Stimulated activated CD8-positive, alpha-beta memory T cell treated with anti-CD3 and anti-CD28 coated beads, Interleukin-12 subunit alpha, Interleukin-12 subunit beta, amount 100 ng/mL, for 4 hours (primary cell): ENCODE measurements at places on chromosomes 1 and 21.

DNA sequence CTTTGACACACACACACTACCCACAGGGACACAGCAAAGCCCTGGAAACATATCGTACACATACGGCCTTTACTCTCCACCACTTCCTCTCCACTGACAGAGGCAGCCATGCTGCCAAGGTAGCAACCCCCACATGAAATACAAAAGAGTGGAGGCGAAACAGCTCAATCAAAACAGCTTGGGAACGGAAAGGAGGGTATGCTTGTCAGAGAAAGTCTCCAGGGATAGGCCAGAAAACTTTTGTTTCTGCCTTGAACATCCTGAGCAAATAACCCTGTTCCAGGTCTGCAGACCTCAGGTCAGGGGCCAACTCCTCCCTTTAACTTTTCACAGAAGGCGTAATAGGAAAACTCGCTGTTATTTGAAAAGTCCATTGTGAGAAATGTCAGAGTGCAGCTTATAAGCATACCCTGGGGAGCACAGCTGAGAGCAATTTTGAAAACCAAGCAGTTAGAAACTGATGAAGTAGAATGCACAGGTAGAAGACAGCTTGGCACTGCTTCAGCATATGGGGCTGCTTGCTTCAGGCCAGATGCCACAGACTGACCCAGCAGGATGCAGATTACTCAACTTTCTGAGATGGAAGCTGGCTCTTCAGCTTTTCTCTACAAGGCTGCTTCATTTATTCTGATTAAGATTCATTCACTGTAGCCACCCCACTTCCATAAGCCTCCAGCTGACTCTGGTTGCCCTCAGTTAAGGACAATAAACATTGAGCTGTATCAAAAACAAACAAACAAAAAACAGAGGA, 18.0 kb downstream of the KIAA0319L start:
- no peak for DNase-seq

DNA sequence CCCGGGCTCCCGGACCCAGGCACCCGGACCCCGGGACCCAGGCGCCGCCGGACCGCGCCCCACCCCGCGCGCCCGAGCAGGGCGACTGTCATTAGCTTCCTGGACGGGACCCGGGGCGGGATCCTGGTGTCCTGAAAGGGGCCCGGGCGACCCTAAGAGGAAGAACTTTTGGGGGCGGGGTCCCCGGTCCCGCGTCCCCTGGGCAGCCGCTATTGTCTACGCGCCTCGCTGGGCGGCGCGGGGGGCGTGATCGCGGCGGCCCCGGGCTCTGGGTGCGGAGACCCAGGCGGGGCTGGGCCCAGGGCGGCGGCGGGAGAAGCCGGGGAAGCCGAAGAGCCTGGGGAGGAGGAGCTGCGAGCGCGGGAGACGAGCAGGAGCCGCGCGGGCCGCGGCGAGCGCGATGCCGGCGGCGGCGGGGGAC, 465 bp downstream of the HUNK start:
- no peak for DNase-seq

DNA sequence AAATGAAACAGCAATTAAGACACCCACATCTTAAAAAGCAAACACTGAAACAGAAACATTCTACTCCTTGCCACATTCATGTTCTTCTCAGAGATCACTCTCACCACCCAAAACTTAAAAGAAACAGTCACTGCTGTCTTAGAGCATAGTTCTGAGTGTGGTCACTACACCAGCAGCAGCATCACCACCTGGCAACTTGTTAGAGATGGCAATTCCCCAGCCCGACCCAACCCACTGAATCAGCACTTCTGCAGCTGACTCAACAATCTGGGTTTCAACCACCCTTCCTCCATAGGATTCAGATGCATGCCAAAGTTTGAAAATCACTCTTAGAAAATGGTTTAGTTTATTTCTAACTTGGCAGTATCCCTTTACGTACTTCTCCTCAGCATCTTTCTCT, 126.1 kb downstream of the CDC42BPA start:
- no peak for DNase-seq

GRCh38 chr1:54409156-54410142, 3.3 kb upstream of the SSBP3 start:
- DNase-seq: no peak

DNA sequence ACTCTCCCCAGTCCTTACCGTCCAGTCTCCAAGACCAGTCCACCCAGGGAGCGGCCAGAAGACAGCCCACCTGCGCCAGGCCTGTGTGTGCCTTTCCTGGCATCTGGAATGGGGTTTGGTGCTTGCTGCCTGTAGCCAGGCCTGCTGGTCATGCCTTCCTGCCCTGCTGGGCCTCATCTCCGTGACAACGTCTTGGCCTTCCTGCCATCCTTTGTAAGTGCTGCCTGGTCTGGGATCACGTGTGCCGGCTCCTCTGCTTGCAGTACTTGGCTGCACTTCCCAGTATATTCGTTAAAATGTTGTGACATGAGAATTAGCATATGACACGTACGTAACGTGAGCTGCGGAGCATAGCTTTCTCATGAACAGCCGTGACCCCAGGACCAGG, 145.3 kb upstream of the COL6A1 start:
- DNase-seq: no peak

DNA sequence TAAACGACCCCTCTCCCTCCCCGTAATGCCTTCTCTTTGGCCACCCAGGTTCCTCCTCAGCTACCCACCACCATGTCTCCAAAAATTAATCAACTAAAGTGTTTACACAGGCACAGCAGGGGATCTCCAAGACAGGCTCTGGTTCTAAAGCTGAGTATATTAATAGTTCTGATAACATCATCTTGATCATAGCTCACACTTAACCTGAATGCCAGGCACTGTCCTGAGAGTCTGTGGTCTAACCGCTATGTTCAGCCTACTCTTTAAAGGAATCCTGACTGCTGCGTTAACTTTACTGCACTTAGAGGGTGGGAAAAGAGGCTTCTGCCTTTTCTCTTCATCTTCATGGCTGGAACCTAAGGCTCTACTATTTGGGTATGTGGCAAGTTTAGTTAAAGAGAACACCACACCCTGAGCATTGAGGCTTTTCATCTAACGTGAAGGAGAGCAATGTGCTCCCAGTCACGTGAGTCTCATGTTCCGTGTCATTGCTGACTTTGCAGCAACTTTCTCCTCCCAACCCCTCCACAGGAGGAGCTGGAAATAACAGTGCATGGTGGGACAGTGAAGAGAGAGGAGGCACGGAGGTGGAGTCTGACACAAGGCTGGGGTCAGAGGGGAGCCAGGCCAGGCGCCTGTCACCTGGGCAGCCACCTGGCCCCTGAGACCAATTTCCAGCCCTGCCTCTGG, 86.4 kb downstream of the FAM78B start:
- DNase-seq: no peak

DNA sequence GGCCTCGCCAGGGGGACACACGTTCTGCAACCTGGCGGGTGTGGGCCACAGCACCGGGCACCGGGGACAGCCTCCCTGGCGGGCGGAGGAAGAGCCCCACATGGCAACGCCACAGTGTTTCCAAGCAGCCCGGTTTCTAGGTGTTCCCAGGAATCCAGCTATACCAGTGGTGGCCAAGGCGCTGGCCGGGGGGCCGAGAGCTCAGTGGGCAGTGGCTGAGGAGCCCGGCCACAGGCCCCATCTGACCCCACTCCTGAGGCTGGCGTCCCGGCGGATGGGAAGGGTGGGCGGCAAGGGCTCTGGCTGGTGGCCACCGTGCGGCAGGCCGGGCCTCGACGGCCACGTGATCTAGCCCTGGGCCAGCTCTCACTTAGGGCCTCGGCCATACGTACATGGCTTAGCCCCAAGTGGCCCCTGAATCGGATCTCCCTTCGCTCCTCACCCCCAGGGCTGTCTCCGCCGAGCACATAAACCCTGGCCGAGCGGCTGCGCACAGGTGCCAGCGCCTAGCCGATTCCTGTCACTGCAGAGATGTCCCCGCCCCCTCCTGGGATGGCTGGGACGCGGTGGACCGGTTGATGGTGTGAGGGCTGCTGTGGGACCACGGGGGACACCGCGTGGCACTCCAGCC, 68.7 kb downstream of the MORN1 start:
- no peak for DNase-seq

DNA sequence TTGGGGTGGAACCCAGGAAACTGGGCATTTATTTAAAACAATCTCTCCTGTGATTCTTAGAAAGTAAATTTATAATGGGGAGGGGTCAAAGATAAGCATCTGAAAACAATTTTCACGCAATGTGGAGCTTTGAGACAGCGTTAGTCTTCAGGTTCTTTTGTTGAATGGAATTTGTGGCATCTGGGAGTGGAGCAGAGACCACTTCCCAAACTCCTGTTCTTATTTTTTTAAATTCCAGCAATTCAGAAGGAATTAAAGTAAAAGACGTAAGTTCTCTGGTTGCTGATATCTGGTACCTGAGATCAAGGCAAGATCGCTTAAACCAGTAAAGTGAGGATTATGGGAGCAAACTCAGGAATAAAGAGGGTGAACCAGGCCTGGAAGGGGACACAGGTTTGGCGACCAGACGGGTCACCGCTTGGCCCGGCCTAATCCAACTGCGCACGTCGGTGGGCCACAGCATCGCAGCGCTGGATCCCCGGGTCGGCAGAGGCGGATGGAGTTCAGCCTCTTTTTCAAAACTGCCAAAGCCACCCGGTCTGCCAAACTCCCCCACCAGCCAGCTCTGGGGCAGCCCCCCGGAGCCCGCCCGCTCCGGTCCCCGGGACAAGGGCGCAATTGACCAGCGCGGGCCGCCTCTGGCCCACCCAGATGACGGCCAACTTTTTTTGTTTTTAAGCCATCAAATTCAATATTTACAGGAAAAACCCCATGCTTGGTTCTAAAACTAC, 754 bp upstream of the PDPN start:
- DNase-seq: no peak

DNA sequence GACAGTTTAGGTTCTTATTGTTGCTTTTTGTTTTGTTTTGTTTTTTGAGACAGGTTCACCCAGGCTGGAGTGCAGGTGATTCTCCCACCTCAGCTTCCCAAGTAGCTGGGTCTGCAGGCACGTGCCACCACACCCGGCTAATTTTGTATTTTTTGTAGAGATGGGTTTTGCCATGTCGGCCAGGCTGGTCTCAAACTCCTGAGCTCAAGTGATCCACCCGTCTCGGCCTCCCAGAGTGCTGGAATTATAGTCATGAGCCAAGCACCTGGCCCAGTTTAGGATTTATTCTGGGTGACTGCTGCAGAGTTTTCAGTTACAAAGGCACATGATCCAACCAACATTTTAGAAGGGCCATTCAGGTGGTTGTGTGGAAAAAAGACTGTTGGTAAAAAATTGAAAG, 102.0 kb downstream of the SPAG17 start:
- DNase-seq: no peak

DNA sequence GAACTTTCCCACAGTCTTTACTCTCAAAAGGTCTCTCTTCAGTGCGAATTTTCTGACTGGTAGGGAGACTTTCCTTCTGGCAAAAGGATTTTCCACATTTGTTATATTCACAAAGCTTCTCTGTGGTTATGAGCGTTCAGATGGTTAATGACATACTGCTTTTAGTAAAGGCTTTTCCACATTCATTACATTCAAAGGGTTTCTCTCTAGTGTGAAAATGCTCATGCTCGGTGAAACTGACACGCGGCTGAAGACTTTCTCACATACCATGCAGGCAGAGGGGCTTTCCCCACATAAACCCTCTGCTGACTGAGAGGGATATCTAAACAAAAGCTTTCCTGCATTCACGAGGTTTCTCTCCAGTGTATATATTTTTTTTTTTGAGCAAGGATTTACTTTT, 9.9 kb upstream of the KLF18 start:
- DNase-seq: no peak

GRCh38 chr1:7810395-7810794, 26.3 kb downstream of the PER3 start:
- DNase-seq: no peak

GRCh38 chr1:11100149-11100493, 452 bp upstream of the EXOSC10 start:
- DNase-seq: no peak

GRCh38 chr21:46607636-46608035, 2.8 kb upstream of the S100B start:
- DNase-seq: no peak

- DNase-seq: no peak
These were observed 117.2 kb upstream of the KCNJ15 start for GRCh38 chr21:38139380-38140168.

DNA sequence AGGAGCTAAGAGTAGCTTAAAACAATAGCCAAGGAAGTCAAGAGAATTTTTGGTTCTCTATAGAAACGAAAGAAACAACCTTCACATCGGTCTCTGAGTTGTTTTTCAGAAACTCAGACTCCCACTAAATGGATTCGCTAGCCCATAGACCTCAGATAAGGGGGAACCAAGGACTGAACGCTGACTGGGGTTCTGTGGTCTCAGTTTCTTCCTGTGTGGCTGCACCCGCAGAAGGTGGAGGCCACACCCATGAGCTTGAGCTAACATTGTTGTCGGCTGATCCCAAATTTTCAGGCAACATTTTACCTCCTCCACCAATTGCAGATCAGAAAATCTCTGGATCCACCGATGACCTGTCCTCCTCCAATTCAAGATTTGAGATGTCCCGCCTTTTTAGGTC, 456.1 kb downstream of the AJAP1 start:
- no peak for DNase-seq

DNA sequence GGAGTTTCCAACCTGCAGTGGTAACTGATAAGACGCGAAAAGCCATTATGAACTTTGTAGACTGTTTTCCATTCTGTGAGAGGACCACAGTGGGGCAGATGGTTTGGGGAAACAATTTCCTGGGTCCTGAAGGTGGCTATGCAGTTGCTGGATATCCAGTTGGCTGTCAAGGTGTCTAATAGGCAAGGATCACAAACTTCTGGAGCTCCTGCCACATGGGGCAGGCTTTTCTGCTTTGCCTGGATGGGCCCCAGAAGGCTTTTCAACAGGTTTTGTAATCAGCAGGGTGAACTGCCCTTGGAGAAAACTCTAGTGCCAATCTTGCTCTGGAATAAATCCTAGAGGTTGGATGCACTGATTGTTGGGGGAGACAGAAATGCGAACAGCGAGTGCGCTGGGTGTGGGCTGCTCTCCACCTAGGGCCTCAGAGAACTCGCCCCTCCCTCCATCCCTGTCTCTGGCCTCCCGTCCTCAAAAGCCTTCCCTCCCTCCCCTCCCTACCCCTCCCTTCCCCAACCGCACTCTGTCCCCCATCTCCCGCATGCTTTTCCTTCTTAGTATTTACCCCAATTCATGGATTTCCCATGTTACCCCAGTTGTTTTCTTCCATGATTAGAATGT, 210.3 kb upstream of the USP24 start:
- no peak for DNase-seq

DNA sequence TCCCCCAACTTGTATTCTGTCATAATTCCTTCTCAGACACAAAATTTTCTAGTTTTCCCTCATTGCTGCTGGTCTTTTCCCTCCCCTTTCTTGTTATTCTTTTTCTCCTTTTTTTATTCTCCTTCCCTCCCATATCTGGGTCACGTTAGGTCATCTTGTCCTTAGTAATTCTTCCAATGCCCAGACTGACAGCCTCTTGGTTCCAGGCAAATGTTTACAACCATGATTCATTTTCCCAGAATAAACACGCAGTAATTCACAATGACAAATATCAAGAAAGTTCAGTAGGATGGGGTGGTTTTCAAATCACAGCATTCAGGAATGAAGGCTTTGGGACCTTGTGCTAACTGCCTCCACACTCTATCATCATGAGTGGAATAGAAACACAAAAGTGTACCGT, 25.2 kb downstream of the NHLH2 start:
- no peak for DNase-seq
